ENCODE measurements at places on chromosomes 11 and 22. TPM values are rescaled to one million over a fixed set of nuclear protein-coding genes. Genes with fewer than 3 reads are reported as not detected.

The A4GALT gene
- total RNA-seq, result not detected

The SCGB1C1 gene
- total RNA-seq, result not detected

The IRAG1 gene
- total RNA-seq, result not detected

The OR52E8 gene
- not detected for total RNA-seq

The CASP5 gene
- total RNA-seq, result not detected

The MYBPC3 gene
- not detected for total RNA-seq

The XKR3 gene
- total RNA-seq, result not detected

The KAT5 gene
- 55.9 TPM for total RNA-seq

GRCh38 chr11:3665336-3666022 lies 5.7 kb downstream of the CHRNA10 start:
- no peak for DNase-seq

DNA sequence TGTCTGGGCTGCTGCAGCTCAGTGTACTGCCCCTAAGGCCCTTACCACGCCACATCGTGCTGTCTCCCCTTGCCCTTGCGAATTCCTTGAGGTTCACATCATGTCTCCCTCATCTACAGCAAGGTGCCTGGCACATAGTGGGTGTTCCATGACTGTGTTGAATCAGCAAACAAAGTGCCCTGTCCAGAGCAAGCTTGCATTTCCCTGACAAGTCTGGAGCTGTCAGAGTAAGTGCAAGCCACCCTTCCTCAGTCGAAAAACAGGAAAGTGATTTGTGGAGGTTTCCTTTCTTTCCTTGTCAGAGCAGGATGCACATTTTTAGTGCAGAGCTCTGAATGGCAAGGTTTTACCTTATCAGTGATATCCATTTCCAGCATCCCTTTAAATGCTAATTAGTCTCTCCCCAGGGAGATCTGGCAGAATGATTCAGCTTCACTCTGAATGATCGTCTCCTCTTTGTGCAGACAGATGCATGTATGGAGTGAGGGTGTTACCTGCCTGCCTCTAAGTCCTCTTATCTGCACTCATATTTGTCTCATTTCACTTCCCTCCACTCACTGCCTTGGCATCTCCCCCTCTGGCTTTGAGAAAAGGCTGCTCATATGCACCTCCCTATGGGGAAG lies 331.2 kb downstream of the TMEM135 start:
- no peak for DNase-seq

- no peak for DNase-seq
Measured at GRCh38 chr11:16223558-16223957, 132.8 kb downstream of the SOX6 start.

DNA sequence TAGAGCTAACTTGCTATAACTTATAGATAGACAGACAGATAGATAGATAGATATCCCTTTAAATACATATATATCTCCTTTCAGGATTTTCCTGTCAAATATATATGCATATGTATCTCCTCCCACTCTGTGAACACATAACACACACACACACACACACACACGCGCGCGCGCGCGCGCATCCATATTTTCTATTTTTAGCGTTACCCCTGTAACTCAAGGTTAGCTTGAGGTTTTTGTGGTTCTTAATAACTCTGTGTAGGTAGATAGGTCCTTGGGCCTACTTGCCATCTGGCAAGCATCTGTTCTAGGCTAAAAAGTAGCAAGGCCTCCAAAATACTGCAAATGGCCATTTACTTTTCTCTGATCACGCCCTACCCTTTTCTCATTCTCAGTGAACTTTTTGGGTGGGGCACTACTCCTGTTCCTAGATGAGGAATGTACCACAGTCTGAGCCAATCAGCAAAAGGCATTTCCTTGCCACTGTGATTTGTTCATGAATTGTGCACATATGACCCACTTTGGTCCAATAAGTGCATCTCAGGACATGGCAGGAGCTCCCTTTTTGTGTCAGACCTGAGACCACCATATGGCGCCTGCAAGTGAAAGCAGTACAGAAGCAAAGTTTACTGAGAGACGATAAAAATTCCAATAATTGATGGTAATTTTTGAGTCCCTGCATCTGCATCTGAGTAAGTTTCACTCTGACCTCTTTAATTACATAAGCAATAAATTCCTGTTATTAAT lies 740.5 kb upstream of the API5 start:
- no peak for DNase-seq

- peak; percentile 71 for DNase-seq
Measured at GRCh38 chr11:62340269-62340901, 3.1 kb downstream of the ASRGL1 start.

- no peak for DNase-seq
Measured at GRCh38 chr11:57560146-57560545, 7.3 kb downstream of the UBE2L6 start.

DNA sequence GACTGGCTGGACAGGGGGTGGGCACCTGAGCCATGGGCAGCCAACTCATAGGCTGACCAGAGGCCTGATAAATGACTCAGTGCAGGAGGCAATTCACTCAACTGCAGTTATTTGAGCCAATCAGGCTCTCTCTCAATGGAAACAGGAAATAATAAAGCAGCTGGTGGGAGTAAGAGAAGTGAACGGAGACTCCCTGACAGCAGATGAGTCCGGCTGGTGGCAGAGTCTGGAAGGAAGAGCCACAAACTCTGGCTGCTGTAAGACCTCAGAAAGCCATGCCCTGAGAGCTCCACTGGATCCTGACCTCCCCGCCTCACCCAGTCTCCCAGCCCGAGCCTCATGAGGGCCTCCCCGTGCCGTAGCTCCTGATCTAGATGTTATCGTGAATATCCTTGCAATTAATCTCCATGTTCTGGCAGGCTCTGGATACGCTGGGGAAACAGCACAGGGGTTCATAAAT lies 69.8 kb downstream of the TRIM29 start:
- DNase-seq, result no peak

DNA sequence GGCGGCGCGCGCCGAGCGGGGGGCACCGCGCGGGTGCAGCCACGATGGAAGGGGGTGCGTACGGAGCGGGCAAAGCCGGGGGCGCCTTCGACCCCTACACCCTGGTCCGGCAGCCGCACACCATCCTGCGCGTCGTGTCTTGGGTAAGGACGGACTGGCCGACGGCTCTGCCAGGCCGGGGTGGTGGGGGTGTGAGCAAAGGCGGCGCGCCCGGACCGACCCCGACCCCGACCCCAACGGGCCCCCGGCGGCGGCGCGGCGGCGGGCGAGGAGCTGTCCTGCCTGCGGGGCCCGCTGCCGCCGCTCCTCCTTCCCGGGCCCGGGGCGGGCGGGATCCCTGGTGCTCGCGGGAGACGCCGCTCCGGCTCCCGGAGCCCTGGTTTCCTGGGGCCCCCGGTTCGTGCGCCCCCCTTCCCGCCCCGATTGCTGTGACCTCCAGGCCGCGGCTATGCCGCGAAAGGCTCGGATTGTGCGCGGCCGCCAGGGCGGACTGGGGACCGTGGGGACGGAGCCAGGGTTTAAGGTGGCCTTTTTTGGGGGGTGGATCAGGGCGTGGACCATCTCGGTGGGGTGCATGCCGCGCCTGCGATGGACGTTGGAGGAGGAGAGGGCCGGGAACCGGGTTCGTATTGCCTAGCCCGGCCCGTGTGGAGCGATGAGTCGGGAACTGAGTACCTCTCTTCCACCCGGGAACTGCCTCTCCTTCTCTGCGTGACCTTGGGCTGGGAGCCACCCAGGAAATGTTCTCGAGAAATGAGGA lies at the start of gene SYNGR1:
TSS of gene SYNGR1 (plus strand) at position 25 of the 760 bp plus-strand sequence. CDS start at position 45, 20 bp downstream.
- no peak for DNase-seq

GRCh38 chr11:35030716-35031213 lies 108.2 kb upstream of the CD44 start:
- peak; percentile 68 for DNase-seq

GRCh38 chr11:66818231-66818955 lies 24.8 kb upstream of the RCE1 start:
- no peak for DNase-seq

Measured in activated CD4-positive, alpha-beta memory T cell treated with anti-CD3 and anti-CD28 coated beads for 36 hours (primary cell).